ENCODE measurements at places on chromosomes 4 and X.

- no peak for DNase-seq
Observed at GRCh38 chrX:139783030-139783429, 75.1 kb upstream of the MCF2 start.

DNA sequence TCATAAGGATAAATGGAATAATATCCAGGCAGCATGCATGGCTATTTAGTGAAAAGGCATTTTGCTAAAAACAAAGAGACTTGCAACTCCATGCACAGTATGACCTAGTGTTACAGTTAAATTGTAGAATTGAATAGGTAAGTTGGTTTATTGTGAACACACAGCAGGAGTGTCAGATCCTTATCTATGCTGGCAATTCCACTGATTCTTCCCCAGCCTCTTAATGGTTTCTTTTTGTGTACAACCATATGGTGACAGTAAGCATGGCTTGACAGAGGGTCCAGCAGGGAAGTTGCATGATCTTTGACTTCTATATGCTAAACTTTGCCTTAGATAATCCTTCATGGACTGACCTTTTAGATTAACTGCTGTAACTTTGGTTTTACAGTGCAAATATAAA lies 936.6 kb upstream of the EPHA5 start:
- no peak for DNase-seq

DNA sequence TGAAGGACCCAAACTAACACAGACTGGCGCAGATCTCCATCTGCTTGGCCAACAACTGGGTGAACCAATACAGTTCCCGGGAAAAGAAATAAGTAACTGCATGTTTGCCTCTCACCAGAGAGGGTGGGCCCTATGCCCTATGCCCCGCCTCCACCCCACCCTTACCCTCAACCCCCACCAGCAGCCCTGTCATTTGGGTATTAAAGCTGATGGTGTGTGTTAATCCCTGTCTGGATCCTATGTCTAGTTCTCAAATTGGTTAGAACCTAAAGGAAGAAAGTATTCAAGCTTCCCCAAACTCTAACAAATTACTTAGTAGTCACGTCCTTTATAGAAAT lies 19.0 kb downstream of the SMPX start:
- no peak for DNase-seq

DNA sequence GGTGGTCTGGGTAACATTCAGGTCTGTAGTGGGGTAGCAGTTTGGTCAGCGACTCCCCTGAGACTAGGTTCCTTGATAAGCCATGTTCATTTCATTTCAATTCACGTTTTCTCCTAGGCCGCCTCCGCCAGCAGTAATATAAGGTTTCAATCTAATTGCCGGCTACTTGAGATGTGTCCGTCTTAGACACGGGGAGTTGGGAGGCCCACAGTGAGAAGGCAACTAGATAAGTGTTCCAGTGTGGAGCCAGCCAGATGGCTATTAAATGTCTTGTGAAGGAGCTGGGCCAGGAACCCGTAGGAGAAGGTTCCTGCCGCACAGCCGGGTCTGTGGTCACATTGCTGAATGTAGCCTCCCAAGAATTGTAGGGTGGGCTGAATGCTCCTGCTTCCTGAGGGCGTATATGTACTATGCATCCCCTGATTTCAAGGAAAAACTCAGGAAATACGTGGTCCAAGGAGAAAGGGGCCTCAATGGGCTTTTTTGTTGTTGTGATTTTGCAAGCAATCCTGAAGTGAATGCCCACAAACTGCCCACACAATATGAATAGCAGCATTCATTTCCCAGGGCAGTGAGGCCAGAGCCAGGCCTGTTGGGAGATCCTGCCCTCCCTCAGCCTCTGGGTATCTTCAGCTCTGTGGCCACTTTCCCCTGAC lies 220.6 kb upstream of the RPL34 start:
- no peak for DNase-seq

DNA sequence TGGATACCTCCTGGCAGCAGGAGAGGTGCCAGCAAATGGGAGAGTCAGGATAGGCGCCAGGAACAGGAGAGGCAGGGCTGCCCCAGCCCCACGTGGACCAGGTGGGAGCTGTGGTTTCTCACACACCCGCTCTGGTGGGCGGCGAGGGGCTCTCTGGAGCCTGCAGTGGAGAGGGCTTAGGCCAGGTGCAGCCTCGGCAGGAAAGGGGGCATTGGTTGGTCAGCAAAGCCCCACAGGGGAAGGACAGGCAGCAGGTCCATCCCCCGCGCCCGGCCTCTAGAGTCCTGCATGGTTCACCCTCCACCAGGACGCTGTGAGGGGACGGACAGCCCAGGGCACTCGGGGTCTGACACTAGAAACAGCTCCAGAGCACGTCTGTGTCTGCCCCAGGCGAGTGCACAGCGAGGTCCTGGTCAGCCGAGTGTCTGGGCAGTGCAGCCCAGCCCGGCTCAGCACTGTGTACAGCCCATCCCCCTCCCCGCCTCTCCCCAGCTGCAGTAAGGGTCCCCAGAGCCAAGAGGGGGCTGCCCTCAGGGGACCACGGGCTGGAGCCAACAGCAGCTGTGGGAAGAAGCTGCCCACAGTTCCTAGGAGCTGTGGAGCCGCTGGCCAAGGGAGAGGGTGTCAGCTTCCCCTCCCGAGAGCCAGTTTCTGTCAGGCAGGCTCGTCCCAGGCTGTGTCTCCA lies 8.2 kb downstream of the ATP5ME start:
- DNase-seq = no peak

DNA sequence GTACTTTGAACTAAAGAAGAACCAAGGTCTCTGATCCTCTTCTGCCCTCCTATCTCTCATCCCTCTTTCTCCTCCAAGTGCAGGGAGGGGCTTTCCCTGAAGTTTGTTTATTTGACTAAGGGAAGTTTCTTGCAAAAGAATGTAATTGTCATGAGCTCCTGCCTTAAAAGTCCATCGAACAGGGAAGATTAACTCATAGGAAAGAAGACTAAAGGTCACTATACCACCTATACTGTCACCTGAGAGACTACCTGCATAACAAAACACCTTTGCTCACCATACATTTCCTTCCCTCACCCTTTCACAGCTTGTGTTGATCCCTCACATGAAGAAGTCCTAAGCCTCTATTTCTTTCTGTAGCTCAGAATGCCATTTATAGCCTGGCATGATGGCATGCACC lies 59.4 kb upstream of the C4orf54 start:
- DNase-seq = no peak

DNA sequence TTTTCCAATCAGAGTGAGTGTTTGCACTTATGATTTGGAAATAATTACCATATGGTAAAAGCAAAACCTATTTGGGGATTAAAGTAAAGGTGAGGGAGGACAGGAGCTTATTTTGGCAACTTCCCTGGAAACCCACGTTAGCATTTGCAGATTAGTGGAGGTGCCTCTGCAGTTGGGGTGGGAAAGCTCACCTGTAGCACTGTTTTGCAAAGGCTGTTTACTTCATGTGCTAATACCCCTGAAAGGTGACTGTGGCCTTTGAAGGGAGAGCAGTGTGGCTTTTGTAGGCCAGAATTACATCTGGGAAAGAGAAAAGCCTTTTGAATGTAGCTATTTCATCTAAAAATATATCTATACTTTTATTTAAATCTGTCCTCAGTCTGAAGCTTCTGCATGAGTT lies 9.4 kb downstream of the SUPT20HL1 start:
- DNase-seq = no peak

- no peak for DNase-seq
Observed at GRCh38 chrX:139179592-139179991, 350.9 kb upstream of the F9 start.

DNA sequence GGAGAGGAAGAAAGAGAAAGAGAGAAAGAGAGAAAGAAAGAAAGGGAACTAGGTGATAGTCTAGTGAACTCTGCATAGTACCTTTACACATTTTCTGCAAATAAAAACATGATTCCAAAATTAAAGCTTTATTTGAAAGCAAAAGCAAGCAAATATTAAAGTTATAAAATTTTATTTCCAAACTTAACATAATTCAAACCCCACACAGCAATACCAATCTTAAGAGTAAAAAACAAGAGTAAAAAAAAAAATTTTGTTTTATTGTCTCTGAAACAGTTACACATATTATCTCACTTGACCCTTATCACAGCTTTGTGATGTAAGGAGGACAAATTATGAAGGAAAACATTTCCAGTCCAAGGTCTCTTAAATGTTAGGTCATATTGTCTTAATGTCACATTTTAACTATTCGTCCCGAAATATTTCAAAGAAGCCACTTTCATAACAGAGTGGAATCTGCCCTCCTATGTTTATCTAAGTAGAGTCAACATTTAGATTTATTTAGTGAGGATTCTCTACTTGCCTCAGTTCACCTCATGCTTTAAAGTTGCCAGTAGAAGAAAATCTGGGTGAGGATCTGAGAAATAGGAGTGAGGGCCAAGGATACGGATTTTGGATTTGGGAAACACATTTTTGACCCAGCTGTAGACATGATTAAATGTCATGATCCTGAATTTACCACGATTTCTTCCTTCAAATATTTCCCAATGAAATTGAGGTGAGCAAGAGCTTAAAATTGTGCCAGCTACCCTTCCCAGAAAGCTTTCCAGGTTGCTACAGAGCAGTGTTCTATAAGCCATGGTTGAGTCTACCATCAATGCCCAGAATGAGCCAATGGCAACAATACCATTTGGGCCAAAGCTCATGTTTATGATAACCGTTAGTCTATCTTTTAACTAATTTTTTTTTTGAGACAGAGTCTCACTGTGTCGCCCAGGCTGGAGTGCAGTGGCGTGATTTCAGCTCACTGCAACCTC lies 7.5 kb upstream of the FGA start:
- no peak for DNase-seq

GRCh38 chr4:161496-162284 lies 37.4 kb downstream of the ZNF718 start:
- DNase-seq = peak; percentile 15

- no peak for DNase-seq
Observed at GRCh38 chrX:39895218-39896110, 202.3 kb downstream of the BCOR start.

- DNase-seq = no peak
Observed at GRCh38 chrX:39096599-39096998, 295.3 kb downstream of the MID1IP1 start.

GRCh38 chr4:8370106-8370787 lies 70.3 kb downstream of the ACOX3 start:
- DNase-seq = no peak

- DNase-seq = no peak
Observed at GRCh38 chr4:134505511-134505910, 303.9 kb upstream of the PABPC4L start.

DNA sequence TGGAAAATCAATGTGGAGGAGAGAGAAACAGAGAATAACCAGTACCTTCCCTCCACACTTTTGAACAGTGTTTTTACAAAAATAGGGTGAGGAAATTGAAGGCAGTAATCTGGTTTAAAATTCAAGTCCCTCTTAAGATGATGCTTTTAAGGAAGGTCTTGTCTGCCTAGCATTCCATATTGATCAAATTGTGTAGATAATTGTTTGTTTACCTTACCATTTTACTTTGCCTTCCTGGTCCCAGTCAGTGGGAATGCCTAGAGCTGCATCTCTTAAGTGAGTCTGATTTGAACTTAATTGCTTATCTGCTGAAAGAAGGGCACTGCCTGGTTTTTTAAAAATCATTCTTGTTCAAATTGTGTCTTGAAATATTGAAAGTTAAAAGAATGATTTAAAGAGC lies 14.4 kb upstream of the MAOA start:
- no peak for DNase-seq

DNA sequence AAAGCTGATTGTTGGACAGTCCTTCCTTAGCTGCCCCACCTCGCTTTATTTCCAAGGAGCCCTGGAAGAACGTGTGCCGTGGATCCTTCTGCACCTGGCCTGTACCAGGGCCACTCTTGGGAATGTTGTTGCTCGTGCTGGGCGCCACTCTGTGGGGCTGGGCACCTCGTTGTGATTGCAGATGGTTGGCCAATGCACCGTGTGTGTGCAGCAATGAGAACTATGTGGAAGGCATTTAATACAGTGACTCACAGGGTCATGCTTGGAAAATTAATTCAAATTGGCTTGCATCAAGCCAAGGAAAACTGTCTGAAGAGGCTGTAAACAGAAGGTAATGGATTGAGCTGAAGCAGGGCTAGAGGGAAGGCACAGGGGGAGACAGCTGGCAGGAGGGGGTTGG lies 37.0 kb upstream of the CD99L2 start:
- no peak for DNase-seq

DNA sequence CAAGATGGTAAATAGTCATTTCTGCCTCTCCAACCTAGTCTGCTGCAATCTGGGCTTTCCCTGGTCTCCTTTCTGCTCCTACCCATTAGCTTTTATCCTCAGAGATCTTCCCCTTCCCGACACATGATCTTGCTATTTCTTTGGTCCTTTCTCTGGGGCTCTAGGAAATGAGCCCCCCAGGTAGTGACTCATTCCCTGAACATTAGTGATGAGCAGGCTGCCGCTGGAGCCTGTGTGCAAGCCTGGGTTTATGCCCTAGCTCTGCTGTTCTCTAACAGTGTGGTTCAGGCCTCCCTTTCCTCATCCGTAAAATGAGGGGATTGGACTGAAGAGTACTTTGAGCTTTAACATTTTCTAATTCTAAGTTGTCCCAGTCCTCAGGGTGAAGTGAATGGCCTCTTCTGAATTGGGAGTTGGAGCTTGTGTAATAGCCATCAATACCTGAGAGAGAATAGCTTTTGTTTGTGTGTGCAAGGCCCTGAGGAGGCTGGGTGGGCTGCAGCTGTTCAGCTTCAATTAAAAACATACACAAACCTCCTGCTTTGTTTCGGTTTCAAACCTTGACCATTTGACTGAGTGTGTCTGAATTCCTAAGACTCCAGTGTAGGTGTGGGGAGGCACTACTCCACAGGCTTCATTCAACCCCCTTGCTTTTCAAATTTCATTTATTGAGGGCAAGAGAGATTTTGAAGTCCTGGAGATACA lies 115.6 kb upstream of the SCML1 start:
- no peak for DNase-seq

- DNase-seq = peak; percentile 25
Observed at GRCh38 chr4:56633486-56633885, 47.6 kb downstream of the HOPX start.

- no peak for DNase-seq
Observed at GRCh38 chr4:75710246-75710645, 14.1 kb upstream of the USO1 start.

DNA sequence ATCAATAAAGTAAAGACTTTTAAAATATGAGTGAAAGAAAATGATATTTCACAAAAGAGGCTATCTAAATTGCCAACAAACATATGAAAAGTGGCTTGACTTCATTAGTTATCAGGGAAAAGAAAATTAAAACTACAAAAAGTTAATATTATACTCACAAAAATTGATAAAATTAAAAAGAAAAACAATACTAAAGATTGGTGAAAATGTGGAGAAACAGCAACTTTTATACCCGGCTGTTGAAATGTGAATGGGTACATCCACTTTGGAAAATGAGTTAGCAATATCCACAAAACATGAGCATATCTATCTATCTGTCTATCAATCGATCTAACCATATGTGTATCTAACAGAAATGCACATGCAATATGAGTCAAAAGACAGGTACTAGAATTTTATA lies 122.3 kb downstream of the ANAPC10 start:
- DNase-seq = no peak

- no peak for DNase-seq
Observed at GRCh38 chr4:16250661-16251365, 24.5 kb upstream of the TAPT1 start.

DNA sequence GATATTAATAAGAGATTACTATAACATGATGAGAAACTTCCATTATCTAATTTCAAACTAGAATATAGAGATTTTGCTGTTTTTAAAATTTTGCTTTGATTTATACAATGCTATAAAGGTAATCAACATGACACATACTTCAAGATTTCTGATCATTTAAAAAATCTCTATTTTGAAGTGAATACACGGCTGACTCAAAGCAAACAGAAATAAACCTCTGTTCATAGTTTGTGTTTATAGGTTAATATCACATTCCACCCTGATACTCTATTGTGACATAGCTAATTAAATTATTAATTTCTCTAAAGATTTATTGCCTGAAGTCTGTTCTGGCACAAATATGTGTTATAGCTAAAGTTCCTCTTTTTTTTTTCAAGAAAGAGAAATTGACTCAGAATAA lies 349.2 kb downstream of the TLL1 start:
- DNase-seq = no peak
